ENCODE measurements at places on chromosomes 7 and 10.
A peak's percentile ranks its signal among the peaks of the same experiment; 100 is the strongest.

DNA sequence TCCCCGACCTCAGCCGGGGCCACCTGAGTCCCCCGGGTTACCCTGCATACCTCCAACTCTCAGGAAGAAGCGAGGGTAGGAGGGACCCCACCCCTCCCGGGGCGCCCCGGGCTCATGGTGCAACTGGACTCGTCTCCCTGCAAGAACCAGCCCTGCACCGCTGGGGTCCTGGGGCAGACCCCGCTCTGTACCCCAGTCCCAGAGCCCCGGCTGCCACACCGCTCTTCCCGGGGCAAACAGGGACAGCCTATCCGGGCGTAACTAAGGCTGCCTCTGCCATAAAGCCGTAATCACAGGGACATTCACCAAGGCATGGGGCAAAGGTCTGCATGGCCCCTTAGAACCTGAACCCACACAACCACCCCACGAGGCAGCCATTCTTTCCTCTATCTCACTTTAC is 6.7 kb upstream of the MAFK start:
- no peak for DNase-seq

DNA sequence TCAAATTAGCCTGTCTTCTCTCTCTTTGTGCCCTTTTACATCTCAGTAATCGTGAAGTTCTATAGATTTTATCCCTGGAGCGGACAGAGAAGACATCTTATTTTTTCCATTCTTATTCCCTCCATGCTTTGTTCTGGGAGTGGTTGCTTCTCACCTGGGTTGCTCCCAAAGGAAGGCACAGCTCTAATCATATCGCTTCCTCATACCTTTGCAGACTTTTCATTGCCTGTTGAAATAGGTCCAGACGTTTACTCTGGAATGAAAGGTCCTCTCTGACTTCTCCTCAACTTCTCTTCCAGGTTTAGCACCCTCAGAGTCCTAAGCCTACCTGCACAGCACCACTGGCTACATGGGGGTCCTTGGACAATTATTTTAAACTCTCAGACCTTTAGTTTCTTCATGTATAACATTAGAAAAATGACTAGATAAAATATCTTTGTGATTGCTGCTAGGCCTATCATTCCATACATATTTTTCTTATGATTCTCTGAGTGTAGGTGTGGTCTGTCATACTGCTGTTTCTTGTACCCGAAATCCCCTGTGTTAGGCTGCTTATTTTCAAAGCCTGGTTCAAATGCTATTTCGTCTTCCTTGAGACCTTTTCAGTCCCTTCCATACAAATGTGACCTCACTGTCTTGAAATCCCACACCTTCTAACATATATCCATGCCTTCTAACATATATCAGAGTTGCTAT is 418.1 kb downstream of the GFRA1 start:
- DNase-seq, result no peak

DNA sequence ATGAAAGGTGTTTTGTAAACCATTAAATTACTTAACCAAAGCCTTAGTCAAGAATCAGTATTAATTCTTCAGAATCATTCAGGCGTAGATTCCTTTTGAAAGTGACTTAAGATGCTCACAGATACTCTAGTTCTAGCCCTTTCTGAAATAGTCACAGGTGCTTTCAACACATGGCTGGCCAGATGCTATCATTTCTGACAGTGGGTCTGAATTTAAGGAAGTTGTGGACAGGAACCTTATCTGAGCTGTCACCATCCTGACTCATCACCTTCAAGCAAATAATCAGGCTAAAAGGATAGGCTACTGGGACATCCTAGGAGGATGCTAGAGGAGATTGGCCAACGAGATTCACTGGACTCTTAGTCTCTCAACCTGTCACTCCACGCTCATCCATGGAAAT is 501.5 kb downstream of the LRMDA start:
- no peak for DNase-seq

GRCh38 chr10:62373995-62374861 is at the start of gene ZNF365:
TSS of gene ZNF365 (plus strand) at chr10:62374369. CDS start at chr10:62376194, 1,825 bp downstream.
- DNase-seq, result no peak

DNA sequence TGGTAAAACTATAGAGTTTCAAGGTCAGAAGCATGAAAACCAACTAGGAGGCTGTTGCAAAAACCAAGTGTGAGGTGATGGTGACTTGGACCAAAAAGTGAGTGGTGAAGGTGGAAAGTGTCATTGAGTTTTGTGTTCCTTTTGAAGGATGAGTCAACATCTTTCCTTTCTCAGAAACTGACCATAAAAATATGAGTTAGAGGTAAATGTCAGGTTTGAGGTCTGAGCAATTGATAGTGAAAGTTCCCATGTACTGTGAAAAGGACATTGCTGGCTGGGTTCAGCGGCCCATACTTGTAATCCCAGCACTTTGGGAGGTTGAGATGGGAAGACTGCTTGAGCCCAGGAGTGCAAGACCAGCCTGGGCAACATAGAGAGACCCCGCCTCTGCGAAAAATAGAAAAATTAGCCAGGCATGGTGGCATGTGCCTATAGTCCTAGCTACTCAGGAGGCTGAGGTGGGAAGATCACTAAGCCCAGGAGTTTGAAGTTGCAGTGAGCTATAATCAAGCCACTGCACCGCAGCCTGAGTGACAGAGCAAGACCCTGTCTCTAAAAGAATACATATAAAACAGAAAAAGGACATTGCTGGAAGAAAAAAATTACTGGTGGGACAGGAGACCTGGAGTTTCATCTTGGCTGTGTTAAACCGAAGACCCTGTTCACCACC is 89.3 kb upstream of the ARID5B start:
- no peak for DNase-seq

DNA sequence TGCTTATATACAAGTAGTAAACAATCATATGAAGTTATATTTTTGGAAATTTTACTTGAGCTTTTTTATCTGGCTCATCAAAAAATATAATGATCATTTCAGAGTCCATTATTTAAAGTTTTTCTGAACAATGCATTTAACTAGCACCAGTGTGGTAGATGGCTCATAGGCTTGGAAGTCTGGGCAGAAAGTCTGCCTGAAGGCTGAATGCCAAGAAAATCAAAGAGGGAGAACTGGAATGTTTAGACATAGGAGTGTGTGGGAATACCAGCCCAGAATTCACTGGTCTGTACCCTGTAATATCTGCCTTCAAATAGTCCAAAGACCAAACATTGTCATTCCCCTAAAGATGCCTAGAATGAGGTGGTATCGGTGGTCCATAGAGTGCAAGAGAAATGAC is 40.3 kb upstream of the ANK3 start:
- DNase-seq, result no peak

- DNase-seq, result no peak
These were observed 698.2 kb downstream of the REEP3 start for GRCh38 chr10:64219271-64220025.

GRCh38 chr7:148211740-148212151 is 378.8 kb upstream of the C7orf33 start:
- no peak for DNase-seq

- DNase-seq, result no peak
These were observed 4.5 kb upstream of the RALA start for GRCh38 chr7:39618868-39619267.

DNA sequence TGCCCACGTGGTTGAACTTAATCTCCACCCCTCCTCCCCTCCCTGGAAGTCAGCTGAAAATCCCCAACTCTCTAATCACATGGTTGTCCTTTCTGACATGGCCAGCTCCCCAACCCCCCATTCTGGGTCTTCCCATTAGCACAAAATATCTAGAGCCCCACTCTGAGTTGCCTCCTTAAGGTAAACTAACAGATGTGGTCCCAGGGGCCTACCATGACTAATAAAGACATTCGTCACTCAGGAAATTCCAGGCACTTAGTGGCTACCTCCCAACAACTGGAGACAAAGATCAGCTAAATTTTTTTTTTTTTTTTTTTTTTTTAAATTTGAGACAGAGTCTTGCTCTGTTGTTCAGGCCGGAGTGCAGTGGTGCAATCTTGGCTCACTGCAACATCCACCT is 21.1 kb downstream of the CCDC126 start:
- DNase-seq, result no peak

DNA sequence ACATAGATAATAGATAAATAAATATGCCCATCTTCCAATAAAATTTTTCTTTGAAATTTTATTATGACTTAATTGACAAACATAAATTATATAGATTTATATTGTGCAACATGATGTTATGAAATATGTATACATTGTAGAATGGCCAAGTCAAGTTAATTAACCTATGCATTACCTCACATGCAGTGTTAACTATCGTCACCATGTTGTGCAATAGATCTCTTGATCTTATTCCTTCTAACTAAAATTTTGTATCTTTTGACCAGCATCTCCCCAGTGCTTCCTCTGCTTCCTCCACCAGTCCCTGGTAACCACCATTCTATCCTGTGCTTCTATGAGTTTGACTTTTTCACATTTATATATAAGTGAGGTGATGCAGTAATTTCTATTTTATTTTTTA is 259.6 kb downstream of the SUGCT start:
- no peak for DNase-seq

DNA sequence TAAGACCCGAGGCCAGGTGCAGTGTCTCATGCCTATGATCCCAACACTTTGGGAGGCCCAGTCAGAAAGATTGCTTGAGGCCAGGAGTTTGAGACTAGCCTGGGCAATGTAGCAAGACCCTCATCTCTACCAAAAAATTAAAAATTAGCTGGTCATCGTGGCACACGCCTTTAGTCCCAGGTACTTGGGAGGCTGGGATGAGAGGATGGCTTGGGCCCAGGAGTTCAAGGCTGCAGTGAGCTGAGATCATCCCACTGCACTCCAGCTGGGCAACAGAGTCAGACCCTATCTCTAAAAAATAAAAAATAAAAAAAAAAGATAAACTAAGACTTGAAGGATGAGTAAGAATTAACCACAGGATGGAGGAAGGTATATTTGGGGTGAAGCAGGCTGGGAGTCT is 77.9 kb downstream of the JCAD start:
- no peak for DNase-seq

- DNase-seq, result no peak
These were observed 758.6 kb upstream of the ZWINT start for GRCh38 chr10:57119684-57120083.

- DNase-seq, result no peak
These were observed 44.2 kb upstream of the LRRC4 start for GRCh38 chr7:128075242-128076095.

DNA sequence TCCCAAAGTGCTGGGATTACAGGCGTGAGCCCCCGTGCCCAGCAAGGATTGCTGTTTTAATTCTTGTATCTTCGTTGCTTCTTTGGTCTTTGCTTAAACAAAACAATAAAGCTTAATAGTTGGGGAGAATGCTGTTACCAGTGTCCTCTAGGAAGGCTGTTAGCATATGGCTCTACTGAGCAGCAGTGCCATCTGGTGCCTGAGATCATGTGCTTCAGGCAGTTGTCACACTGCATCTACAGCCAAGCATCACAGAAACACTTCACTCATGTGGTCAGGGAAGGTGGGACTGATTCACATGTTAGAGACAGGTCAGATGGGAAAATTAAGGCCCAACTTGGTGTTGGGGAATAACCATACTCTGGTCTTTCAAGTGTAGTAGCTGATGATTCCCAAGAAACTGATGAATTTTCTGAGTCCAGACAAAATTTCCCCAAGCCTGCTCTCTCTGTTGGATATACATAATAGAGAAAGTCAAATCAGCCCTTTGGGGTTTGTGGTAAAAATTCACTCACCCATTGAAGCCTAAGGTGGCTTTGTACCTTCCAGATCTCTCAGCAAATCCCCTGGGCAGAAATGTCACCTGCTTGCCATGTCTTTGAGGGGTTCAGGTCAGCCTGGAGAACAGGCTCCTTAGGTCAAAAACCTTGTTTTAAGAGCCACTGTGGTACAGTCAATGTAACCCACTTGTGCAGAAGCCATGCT is 28.4 kb downstream of the UBE2D4 start:
- no peak for DNase-seq

GRCh38 chr7:130476297-130477150 is 15.4 kb upstream of the MEST start:
- DNase-seq, result no peak

GRCh38 chr7:14899030-14899429 is 3.5 kb downstream of the DGKB start:
- DNase-seq, result no peak

DNA sequence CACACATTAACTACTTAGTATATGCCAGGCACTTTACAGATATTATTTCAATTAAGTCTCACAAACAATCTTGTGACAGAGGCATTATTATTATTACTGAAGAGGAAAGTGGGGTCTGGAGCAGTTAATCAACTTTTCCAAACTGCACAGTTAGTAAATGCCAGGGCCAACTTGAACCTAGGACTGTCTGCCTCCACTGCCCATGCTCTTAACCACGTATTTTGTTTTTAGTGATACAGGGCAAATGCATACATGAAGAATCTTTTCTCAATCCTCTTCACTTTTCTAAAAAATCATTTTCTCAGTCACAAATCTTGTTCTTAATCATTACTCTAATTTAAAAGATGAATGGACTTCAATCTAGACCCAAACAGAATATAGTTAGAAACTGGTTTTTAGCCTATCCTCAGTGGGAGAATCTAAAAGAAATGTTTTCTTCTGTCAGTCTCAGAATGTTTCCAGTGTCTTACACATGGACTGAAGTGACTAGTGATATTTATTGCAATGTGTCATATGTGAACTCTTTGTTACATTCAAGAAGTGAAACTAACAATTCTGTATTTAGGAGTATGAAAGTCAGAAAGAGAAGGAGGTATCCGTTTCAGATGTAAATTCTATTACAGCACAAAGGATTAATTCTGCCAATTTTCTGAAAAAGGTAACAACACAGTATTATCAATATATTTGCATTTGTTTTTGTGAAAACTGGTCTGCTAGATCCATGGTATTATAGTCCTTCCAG is 55.5 kb upstream of the CCNJ start:
- no peak for DNase-seq

GRCh38 chr7:76515999-76516443 is 5.7 kb downstream of the UPK3B start:
- DNase-seq, result no peak

DNA sequence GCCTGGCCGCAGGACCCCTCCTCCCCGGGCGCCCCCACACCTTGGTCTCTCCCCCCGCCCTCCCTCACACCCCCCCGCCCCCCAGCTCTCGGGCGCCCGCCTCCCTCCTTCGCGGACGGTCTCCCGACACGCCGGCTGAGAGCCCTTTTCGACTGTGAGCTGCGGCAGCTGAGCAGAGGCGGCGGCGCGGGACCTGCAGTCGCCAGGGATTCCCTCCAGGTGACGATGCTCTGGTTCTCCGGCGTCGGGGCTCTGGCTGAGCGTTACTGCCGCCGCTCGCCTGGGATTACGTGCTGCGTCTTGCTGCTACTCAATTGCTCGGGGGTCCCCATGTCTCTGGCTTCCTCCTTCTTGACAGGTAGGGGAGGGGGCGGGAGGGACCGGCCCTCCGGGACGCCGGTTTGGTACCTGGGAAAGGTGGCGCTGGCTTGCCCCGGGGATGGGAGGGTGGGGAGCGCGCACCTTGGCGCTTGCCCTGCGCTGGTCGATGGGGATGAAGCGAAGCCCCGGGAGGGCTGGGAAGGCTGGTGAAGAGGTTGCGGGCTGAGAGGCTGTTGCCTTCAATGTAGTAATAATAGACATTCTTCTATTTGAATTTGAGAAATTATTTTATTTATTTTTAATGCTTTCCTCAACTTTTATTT is at the start of gene BMPER:
BMPER (plus strand) TSS at position 151 of the 644 bp plus-strand sequence; CDS start at position 226, 75 bp downstream.
- DNase-seq, result peak; percentile 83

All from pancreas (tissue), 10 donors.